ENCODE measurements at places on chromosomes 11 and 22.

DNA sequence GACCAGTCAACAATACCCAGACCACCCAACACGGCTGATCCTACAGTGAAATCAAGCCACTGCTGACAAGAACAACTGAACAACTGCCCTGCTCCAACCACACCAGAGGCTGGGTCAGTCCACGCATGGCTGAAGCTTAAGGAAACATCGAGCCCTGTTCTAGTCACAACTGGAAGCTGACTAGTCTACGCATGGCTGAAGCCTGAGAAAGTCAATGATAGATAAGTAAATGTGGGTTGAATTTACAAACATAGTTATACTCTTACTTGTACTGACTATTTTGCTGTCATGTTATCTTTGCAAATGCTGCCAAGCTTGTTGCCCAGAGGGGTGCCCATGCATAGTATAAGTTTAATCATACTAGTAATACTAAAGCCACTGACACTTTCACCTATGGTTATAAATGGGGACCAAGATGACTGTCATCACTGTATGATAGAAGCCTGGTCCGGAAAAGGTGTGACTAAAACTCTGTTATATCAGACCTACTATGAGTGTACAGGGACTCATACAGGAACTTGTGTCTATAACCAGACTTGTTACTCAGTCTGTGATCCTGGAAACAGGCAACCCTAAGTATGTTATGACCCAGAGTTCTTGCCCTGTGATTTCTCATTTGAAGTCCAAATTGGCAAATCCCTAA lies 43.4 kb upstream of the GLYAT start:
- DNase-seq: no peak

GRCh38 chr22:36874736-36875135 lies 13.9 kb downstream of the NCF4 start:
- DNase-seq: no peak

DNA sequence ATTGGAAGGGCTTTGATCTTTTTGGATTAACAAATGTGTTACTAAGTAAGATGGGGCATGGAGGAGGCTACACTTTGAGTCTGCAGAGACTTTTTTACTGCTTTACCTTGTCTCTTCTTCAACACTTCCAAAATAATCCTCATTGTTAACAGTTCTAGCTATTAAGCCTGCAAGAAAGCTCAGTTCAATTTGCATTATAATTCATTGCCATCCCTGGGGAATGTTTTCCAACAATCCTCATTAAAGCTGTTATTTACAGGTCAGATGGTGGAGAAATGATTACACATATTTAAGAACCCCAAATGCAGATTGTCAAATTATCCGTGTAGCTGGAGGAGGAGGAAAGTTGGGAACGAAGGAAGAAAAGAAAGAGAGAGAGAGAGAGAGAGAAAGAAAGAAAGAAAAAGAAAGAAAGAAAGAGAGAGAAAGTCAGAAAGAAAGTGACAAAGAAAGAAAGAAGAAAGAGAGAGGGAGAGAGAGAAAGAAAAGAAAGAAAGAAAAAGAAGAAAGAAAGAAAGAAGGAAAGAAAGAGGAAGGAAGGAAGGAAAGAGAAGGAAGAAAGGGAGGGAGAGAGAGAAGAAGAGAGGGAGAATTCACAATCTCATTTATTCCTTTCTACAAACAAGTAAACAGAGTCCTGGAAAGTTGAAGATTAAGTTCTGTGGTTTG lies 443.9 kb downstream of the INSC start:
- no peak for DNase-seq

DNA sequence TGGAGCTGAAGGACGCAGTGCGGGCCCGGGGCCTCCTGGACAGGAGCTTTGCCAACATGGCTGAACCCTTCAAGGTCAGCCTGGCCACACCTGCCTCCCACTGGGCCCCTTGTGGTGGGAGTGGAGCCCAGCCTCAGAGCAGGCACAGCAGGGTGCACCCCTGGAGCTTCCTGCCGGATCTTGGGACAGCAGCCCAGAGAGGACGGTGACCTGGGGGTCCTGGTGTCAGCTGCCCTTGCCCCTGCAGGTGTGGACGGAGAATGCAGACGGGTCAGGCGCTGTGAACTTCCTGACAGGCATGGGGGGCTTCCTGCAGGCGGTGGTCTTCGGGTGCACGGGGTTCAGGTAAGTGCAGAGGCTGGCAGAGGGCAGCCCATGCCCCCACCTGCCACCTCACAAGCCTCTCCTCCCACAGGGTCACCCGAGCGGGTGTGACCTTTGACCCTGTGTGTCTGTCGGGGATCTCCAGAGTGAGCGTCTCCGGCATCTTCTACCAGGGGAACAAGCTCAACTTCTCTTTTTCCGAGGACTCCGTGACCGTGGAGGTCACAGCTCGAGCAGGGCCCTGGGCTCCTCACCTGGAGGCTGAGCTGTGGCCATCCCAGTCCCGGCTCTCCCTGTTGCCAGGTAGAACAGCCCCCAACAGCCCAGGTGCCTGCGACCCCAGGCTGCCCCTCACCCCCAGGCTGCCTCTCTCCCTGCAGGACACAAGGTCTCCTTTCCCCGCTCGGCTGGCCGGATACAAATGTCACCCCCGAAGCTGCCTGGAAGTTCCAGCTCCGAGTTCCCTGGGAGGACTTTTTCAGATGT lies 5.1 kb downstream of the PGGHG start:
- DNase-seq: no peak

DNA sequence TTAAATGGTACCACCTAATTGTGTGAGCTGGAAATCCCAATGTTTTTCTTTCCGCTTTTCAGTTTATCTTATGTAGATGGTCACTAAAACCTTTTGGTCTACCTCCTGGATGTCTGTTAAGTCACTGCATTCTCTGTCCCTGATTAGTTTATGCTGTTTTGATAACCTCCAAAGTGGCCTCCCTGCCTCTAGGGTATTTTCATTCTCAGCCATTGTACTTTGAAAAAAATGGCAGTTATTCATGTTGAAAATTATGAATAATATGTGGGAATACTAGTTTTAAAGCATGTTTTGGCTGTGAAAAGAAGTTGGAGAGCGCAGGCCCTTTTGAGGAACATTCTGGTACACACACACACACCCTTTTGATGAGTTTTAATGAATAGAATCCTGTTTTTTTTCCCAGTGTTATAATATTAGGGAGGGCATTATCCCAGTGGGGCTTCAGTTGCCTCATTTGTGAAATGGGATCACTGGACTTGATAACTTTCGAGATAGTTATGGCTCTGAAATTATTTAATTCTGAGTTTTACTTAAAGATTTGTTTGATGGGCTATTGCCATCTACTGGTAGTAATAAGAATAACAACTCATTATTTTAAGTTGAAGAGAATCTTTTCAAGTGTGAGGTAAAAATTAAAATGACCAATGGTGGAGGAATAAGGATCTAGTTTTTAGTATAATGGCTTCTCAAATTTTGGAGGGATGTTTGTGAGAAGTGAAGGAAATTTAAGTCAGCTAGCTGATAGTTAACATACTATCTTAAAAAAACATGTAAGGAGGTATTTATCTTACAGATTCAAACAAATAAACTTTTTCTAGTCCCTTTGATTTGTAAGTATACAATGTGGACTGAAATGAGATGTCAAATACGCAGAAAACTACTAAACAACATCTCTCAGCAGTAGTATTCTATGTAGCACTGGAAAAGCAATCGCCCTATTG lies 3.9 kb downstream of the FDX1 start:
- no peak for DNase-seq

GRCh38 chr22:31243339-31244045 lies 31.4 kb downstream of the LIMK2 start:
- no peak for DNase-seq

GRCh38 chr22:45784357-45785277 lies 113.0 kb downstream of the ATXN10 start:
- no peak for DNase-seq

- no peak for DNase-seq
Observed at GRCh38 chr11:112961146-112961668, at the start of gene NCAM1. NCAM1 (plus strand) TSS chr11:112961420.

DNA sequence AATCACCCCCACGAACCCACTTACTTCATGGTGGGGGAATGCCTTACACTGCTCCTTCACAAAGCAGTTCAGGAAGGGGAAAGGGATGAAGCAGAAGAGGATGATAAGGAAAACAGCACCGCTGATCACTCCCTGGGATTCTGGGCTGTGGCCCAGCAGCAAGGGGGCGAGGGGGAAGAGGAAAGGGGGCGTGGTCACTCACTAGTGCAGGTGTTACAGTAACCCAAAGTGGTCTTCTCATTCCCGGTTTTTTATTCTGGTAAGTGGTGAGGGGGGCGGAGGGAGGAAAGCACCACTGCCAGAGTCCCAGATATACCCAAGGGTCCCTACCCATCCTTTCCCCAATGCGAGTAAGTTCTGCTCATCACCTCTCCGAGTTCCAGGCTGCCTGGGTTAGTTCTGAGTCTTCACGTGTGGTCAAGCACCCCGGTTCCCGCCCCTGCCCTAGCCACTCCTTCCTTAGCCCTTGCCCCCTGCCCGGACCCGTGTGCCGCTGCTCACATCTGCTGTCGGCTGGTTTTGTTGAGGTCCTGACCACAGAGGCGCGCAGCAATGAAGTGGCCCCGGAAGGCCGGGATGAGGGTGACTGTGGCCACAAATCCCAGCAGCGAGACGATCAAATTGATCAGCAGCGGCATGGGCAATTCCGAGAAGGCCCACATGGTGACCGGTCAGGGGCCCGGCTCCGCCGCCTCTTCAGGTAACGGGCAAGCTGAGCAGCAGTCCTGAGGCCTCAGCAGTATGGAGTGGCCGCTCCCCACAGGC lies 477 bp downstream of the DPAGT1 start:
- DNase-seq: no peak

DNA sequence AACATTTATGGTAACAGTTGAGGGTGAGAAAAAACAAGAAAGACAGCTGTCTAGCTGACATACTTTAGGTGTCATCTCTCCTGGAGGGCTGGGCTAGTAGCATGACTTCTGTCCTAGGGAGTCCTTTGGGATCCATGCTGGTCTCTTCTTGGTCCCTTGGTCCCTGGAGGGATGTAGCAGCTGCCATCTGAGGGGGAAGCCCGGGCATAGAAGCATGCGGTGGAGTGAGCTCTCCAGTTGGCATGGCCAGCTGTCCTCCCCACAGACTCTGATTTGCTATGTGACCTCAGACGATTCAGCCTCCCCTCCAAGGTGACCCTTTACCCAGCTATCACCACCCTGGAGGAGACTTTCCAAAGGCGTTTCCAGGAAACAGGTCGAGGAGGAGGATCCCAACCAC lies 28.7 kb downstream of the POU2F3 start:
- DNase-seq: no peak

GRCh38 chr11:94577841-94578240 lies 10.7 kb downstream of the PIWIL4 start:
- no peak for DNase-seq

- no peak for DNase-seq
Observed at GRCh38 chr11:16408619-16409018, 52.3 kb upstream of the SOX6 start.

DNA sequence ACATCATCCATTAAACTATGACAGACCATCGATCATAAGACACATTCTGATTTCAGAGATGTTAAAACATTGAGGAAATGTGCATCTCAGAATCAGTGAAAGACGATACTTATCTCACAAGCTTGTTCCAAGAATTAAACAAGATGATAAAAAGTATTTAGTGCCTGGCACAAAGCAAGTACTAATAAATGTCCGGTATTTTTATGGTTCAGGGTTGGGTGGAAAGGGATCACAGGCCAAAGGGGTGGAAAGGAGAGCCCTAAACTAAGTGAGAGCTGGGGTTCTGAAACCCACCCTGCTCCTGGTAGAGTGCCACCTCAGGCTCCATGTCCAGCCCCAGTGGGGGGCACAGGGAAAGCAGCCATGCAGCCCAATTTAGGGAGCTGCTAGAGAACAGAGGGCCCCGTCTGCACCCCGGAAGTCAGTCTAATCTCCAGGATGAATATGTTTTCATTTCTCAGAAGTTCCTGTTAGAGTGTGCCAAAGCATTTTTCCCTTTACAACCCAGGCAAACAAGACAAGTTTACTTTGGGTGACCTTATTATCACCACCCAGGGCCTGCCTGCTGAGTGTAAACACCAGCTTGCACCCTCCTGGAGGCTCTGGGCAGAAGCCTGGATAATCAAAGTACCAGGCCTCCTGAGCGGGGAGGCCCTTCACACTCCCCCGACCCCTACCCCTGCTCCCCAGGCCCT lies 3.8 kb upstream of the CREB3L1 start:
- DNase-seq: no peak
